ENCODE measurements at places on chromosomes 5 and 9.

GRCh38 chr5:41794471-41794870, 75.8 kb downstream of the OXCT1 start:
- DNase-seq: no peak

- no peak for DNase-seq
Measured at GRCh38 chr5:5481206-5481605, 58.7 kb downstream of the ICE1 start.

GRCh38 chr9:127185931-127186781, 63.7 kb upstream of the ANGPTL2 start:
- no peak for DNase-seq

DNA sequence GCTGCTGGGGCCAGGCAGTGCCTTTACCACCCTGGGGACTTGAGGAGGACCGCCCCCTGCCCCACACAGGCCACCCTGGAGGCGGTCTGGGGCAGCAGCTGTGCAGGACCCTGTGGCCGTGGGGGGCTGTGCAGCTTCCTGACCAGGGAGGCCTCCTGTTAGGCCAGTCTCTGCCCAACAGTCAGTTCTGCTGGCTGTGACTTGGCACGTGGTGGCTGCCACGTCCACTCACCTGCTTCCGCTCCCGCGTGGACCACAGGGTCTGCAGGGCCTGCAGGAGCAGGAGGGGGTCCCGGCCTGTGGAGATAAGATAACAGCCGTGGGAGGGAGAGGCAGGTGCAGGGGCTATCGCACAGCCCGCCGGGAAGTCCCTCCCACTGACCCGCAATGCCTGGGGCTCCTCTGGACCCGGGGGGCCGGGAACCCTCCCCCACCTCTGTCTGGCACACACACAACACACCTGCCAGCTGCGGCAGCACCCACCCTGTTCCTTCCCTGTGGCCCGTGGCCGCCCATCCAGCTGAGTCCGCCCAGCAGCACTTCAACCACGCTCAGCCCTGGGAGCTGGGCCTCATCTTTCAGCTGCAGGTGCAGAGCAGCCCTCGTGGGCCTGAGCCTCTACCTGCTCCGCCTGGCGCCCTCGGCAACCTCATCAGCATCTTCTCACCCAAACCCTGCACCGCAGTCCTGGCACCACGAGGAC, 39.7 kb downstream of the EXD3 start:
- DNase-seq: no peak

DNA sequence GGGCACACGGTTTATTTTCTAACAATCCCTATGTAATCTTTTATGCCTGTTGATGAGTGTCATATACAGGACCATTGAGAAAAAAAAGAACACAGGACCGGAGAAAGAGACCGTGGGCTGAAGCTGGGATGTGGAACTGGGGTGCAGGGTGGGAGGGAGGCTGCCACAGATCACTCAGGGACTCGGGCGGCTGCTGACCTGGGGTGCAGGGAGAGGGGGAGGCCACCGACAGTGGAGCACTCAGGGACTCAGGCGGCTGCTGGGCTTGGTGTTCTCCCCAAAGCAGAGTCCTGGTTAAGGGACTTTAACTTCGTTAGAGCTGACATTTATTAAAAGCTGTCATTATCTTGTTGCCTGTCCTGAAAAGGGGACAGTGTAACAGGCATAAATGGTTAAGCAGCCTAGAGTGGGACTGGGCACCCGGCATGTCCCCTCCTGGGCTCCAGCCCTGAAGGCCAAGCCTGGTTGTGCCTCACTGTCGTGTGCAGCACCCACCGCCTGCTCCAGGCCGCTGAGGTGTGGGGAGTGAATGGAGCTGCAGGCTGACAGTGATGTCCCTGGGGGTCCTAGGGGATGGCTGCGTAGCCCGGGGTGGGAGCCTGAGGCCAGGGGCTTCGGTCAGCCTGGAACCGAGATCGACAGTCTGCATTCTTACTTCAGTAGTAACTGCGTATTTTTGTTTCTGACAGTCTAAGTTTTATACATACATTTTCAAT, 14.0 kb downstream of the NDUFS6 start:
- DNase-seq: no peak

GRCh38 chr5:16869821-16870796, 66.0 kb downstream of the MYO10 start:
- no peak for DNase-seq

DNA sequence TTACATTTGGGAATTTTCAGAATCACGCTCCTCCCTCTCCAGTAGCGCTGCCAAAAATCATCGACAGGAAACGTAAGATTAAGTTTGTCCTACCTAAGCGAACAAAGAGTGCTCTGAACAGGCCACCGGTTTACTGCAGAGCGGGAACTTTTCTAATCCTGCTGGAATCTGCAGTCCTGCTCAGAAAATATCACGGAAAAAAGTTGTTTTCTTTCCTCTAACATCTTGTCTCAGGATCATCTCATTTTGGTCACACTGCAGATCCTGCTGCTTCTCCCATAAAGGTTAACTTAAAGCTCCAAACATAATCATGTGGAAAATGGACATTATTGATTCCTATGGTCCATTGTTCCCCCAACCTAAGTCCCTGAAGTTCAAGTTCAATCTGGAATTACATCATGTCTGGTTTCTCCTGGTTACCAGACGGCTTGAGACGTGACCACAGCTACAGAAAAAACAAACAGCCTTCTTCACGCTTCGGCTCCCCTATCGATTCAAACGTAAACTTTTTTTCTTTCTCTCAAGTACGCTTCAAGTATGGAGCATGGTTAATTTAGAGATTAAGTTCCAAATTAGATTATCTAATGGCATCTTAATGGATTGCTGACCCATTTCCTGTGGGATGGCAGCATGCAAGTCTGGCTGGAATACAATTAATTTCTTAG, 217.6 kb downstream of the NFIB start:
- no peak for DNase-seq

DNA sequence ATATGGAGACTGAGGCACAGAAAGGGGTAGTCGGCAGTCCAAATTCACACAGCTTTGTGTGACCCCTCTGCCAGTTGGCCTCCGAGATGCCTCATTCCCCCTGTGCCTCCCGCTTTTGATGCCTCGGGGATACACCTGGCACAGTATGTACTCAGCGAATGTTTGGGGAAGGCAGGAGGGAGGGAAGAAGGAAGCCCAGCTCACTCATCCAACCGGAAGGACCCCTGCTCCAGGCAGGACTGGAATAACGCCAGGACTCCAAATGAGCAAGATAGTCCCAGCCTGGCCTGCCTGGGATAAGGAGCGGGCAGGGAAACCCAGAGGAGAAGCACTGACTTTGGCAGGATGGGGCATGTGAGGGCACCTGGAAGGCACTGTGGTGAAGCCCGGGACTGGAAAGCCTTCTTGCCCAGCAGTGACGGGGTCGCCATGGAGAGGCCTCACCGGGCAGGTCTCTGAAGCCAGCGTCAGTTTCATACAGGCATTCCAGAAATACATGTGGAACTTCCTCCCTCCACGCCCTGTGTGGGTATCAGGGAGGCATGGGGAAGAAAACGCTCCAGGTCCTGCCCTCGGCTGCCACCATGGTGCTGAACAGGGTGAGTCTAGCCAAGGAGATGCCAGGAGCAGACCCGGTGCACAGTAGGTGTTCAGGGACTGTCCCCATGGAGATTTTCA, 20.3 kb downstream of the LMX1B start:
- no peak for DNase-seq

DNA sequence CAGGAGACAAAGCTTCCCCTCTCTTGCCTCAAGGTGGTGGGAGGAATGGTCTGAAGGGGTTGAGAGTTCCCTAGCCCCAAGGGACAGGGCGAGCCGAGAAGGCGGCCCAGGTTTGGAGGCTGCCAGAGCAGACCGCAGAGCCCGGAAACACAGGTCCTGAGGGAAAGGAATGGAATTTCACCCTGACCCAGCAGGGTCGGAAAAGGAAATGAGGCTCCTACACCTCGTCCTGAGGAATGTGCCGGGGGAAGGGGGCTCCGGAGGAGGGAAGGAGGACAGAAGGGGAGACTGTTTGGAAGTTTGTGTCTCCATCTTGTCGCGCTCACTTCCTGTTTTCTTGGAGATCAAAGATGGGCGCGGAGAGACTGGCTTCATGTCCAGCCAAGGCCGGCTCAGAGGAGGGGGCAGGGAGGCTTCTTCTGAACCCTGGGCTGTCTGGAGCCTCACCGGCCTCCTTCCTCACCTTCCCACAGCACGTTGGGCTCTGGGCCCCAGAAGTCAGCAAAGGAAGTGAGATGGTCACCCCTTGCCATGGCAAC, 9.6 kb downstream of the ENG start:
- DNase-seq: no peak

DNA sequence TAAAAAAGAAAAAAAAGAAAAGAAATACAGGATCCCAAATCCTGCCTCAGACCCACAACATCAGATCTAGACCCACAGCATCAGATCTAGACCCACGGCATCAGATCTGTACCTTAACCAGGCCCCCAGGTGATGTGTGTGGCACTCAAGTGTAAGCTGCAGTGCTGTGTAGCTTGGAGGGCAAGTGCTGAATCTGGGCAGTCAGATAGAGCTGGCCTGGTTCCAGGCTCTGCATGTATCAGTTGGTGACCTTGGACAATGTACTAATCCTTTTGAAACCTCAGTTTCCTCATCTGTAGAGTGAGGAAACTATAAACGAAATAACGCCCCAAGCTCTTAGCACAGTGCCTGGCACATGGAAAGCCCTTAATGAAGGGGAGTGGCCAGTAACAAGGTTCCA, 16.7 kb downstream of the COL15A1 start:
- no peak for DNase-seq

DNA sequence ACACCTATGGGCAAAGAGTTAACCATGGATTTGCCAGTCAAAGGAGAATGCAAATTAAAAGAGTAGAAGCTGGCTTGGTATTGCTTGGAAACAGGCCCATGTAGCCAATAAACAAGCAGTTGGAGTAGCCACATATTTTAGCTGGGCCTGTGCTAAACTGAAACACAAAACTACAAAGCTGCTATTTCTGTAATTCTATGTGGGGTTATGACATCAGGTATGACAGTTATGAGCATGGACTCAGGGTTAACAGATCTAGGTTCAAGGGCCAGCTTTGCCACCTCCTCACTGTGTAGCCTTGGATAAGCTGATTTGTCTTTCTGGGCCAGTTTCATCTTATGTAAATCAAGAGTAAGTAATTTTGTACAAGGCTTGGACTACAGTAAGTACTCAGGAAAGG, 142.7 kb downstream of the PIP5K1B start:
- DNase-seq: no peak

GRCh38 chr9:35776018-35776417, 15.4 kb upstream of the NPR2 start:
- no peak for DNase-seq

DNA sequence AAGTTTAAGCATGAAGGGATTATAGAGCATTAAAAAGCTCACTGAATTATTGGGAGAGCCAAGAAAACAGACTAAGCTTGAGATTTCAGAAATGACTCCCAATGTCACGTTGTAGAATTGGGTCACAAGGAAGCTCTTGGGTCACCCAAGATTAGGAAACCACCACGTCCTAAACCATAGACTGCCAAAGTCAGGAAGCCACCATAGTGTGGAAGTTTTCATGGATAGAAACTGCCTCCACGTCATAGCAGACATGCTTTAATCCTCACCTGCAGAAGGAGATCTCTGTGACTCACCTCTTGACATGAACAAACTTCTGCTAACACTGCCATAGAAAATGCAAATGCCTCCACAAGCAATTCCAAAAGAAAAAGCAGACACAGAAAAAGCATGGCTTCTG, 106.3 kb downstream of the SLC1A3 start:
- DNase-seq: no peak

DNA sequence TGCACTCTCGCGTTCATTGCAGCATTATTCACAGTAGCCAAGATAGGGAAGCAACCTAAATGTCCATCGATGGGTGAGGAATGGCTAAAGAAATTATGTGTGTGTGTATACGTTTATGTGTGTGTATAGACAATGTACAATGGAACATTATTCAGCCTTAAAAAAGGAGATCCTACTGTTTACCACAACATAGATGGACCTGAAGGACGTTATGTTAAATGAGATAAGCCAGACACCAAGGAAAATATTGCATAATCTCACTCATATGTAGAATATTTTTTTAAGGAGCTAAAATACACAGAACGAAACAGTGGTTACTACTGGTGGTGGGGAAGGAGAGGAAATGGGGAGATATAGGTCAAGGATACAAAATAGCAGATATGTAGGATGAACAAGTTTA, 2.4 kb downstream of the KIF2A start:
- DNase-seq: no peak

- DNase-seq: no peak
Measured at GRCh38 chr5:133292300-133292699, 240.5 kb downstream of the HSPA4 start.

GRCh38 chr5:179378441-179379271, 33.4 kb upstream of the ADAMTS2 start:
- DNase-seq: no peak

DNA sequence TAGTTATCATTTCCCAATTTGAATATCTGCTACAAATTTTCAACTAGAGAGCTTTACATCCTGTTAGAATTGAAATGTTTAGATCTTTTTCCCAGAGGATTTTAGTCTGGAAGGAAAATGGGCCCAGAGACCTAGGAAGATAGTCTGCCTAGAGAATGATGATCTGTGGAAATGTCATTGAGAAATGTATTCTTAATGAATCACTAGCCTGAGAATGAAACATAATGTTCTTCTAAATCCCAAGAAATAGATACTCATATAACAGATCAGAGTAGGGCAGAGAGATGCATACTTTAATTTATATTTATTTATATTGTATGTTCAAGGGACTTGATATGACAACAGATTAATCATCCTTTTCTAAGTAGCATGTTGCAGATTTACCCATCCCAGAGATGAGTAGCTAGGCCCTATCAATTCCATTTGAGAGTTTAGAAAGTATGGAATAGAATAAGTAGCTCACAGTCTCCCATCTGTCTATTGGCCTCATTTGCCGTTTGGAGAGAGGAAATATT, 25.1 kb upstream of the SLC44A1 start:
- no peak for DNase-seq

GRCh38 chr9:136617746-136618579, 44.8 kb upstream of the EGFL7 start:
- DNase-seq: no peak

GRCh38 chr9:98742325-98743280, 33.9 kb upstream of the GABBR2 start:
- no peak for DNase-seq

DNA sequence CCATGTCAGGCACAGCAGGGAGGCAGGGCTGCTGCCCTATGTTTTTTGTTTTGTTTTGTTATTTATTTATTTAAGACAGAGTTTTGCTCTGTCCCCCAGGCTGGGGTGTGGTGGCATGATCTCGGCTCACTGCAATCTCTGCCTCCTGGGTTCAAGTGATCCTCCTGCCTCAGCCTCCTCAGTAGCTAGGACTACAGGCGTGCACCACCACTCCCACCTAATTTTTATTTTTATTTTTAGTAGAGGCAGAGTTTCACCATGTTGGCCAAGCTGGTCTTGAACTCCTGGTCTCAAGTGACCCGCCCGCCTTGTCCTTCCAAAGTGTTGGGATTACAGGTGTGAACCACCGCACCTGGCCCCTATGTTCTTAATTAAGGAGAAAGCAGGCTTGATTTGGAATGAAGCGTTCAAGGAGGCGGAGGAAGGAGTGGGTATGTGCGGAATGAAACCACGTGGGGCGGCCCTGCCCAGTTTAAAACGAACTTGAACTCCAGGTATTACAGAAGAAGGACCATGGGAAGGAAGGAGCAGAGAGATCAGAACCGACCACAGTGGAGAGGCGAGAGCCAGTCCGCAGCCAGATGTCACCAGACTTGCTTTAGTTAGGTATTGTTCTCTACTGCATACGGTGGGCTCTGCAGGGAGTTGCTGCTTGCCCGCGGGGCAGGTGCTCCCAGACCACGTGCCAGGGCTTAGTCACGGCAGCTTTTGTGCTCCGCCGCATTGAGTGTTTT, 34.9 kb upstream of the EPB41L4B start:
- DNase-seq: no peak
